Activated effector memory CD4-positive, alpha-beta T cell treated with anti-CD3 and anti-CD28 coated beads, Interleukin-2, amount 50 U/mL, for 16 hours (primary cell): ENCODE measurements at places on chromosomes 7 and 10.

DNA sequence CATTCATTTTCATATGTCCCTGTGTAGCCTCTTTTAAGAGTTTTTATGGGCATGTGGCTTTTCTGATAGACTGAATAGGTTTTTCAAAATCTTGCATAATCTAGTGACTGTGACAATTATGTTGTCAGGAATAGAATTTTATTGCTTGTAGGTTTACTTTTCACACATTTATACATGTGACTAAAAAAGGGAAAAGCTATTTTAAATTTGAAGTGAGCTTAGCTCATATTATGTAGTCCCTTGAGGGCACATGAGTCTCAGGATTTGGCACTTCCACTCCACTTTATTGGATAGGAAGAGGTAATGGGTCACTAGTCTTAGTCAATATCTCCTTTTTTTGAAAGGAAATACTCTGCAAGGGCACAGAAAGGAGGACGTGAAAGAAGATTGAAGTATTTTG lies 247.3 kb downstream of the SUGCT start:
- DNase-seq: no peak

DNA sequence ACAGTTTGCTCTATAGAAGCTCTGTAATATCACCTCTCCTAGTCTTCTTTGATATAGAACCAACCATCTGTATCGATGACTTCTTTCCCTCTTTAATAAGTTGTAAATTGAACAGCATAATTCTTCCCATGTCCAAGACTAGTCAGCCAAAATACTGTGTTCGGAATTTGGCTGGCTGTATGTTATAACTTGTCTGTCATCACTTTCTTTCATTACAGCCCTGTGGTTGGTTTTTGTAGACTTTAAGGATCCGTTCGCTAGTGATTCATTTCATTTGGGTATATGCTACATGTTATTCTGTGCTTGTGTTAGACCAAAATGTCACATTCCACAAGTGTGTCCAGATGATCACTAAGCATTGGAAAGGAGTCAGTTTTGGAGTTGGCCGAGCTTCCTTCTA lies 155.4 kb upstream of the ITGB1 start:
- DNase-seq: no peak

- no peak for DNase-seq
Observed at GRCh38 chr7:70743531-70744325, 388.2 kb upstream of the GALNT17 start.

DNA sequence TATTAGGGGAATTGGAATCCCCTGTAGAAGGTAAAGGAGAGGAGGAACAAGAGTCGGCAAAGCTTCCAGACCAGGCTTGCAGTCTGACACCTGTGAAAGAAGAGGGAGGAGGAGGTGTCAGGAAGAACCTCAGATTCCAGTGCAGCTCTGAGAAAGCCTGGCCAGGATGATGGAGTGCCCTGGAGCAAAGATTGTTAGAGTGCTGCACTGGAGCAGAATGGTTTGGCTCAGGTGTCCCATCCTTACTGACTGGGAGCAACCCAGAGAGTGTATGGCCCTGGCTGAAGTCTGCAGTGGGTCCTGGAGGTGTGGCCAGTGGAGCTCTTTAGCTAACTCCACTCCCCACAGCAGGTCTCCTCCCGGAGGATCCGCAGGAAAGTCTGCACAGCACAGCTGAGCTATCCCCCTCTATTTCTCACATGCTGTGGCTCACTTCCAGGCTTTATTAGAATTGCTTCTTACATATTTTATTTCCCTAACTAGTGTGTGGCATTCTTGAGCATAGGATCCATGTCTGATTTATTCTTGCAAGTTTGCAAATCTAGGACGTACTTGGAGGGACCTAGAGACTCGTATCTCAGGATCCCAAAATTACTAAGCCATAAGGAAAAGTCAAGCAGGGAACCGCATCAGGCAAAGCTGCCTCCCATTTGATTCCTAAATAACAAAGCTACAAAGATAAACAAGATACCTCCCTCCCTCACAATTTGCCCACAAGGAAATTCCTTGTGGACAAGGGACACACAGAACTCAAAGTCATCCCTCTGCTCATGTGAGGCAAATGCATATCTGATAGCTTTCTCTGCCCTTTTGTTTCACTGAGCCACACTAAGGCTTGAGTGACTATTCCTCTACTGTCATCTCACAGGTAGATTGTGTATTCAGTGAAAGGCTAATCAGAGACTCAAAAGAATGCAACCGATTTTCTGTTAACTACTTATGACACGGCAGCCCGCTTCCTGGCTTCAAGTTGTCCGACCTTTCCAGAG lies 58.8 kb downstream of the VIM start:
- no peak for DNase-seq

- no peak for DNase-seq
Observed at GRCh38 chr10:66457629-66458028, 468.2 kb upstream of the LRRTM3 start.
